Tongue (tissue), 3 donors: ENCODE measurements at places on chromosomes 5 and 9. TPM values are rescaled to one million over a fixed set of nuclear protein-coding genes. Genes with fewer than 3 reads are reported as not detected.

The SLC34A3 gene
- total RNA-seq: not detected

The CYSRT1 gene
- total RNA-seq: 3.3 TPM

DNA sequence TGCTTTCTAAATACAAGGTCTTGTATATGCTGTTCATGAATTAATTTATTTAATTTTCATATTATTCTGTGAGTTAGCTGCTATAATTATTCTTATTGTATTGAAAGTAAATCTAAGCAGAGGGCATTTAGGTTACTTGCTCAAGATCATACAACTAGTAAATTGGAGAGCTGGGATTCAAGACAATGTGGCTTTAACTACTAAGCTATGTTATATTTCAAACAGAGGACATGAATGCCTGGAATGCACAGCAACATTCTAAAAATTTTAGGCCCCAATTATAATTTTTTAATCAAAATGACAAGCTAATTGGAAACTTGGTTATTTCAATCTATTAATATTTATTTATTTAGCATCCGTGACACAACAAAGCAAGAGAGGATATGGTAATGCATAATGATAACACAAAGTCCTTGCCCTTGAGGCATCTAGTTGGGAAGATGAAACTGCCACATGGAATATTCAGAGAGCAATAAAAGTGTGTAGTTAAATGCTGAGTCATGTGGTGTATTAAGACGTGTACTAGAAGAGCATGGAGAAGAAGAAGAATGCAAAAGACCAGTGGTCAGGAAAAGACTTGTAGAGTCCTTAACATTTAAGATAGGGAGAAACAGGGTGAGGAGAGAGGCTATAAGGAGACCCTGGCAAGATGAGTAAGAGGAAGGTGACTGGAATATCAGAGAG, 24.4 kb downstream of the CTXN3 start:
- DNase-seq: no peak

The SCGB3A2 gene
- 5.8 TPM for total RNA-seq

GRCh38 chr5:137220523-137220927, 278.6 kb downstream of the SPOCK1 start:
- DNase-seq: no peak

GRCh38 chr5:51860532-51861018, 477.3 kb downstream of the ISL1 start:
- no peak for DNase-seq

The PCDHGA12 gene
- 5.1 TPM for total RNA-seq
